ENCODE measurements at places on chromosomes 3 and 15.

DNA sequence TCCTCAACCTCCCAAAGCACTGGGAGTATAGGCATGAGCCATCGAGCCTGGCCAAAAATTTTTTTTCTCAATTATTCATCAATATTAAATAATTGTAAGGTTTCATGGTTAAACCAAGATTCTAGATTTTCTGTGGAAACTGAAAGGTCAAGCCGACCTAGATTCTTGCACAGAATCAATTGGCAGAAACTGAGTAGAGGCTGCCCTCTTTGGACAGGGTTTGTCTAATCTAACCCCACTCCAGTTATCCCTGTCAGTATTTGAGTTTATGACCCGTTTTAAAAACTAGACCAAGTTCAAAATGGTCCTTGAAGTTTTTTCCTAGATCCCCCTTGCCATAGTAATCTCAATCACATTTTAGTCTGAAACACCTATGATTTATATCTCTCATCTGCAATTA lies 8.6 kb upstream of the ADAM10 start:
- DNase-seq: no peak

DNA sequence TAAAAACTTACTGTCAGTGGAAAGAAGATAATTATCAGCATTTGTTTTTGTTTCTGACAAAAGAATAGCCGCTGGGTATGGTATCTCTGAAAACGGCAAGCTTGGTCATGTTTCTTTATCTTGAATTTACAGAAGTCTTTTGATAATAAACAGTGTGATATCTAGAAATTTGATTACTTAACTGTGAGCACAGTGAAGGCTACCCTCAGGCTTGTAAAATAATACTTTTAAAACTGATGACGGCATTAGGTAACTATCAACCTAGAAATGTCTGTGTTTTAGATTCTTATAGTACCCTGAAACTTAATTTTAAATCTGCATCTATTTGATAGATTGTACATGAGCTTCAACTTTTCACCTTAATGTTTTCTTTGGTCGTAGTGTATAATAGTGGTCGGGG lies 43.4 kb downstream of the NSUN3 start:
- no peak for DNase-seq

GRCh38 chr3:193731656-193732055 lies 138.6 kb downstream of the OPA1 start:
- DNase-seq: no peak

GRCh38 chr3:14758959-14759358 lies 59.8 kb upstream of the FGD5 start:
- no peak for DNase-seq

- no peak for DNase-seq
Observed at GRCh38 chr3:116084999-116085791, 360.1 kb downstream of the LSAMP start.

- no peak for DNase-seq
Observed at GRCh38 chr3:3531476-3531875, 267.8 kb upstream of the LRRN1 start.

DNA sequence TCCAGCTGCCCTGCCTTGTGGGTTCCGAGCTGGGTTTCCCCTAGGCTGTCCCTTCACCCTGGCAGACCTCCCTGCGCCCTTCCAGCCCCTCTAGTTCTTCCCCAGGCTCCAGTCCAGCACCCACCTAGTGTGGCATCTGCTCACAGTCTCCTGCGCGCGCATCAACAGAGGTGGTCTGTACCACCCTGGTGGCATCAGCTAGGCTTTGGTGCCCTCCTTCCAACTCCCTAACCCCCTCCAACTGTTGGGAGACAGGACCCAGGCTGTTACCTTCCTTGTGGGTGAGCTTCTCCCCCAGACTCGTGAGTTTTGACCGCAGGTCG lies 8.0 kb downstream of the CALML4 start:
- no peak for DNase-seq

DNA sequence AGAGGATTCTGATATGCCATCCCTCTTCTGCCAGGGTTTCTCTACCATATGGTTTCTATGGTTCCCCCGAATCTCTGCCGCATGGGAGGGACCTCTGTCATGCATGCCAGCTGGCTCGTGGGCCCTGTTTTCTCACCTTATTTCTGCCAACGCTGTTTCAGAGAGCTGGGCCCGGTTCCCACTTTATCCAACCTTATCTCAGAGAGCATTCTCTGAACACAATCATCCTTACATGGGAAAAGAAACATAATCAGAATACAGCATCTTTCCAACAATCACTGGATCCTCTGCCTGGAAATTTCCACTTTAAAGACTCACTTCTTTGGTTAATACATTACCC lies 234.5 kb upstream of the ZBTB20 start:
- no peak for DNase-seq

- no peak for DNase-seq
Observed at GRCh38 chr3:64195789-64196188, 29.5 kb downstream of the PRICKLE2 start.

DNA sequence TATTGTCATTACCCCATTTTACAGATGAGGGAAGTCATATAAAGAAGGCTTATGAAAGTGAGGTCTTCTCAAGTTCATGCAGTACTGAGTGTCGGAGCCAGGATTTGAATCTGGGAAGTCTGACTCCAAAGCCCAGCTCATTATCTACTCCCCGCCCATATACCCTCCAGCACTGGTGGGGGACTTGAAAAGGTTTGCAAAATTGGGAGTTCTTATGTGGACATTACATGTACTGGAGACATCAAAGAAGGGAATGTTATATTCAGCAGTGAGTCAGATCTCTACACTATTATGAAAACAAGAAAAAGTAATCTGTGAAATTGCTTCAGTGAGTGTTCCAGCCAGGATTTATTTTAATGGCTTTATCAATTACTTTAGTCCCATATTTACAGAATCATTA lies 185.2 kb upstream of the CADPS start:
- DNase-seq: no peak

DNA sequence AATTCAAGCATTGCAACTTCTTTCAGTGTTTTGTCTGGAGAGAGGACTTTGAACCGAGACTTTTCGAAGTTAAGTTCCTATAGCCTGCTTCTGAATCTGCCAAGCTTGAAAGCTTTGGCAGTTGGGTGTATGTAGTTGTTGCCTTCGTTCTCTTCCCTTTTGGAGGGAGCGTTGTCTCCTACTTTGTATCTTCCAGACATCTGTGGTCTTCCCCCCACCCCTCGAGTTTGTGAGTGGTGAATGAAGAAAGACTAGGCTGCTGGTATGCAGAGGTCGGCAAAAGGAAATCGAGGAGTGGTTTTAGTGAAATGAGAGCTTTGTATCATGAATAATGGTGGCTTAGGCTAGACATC lies 1.3 kb downstream of the CTNNB1 start:
- no peak for DNase-seq

DNA sequence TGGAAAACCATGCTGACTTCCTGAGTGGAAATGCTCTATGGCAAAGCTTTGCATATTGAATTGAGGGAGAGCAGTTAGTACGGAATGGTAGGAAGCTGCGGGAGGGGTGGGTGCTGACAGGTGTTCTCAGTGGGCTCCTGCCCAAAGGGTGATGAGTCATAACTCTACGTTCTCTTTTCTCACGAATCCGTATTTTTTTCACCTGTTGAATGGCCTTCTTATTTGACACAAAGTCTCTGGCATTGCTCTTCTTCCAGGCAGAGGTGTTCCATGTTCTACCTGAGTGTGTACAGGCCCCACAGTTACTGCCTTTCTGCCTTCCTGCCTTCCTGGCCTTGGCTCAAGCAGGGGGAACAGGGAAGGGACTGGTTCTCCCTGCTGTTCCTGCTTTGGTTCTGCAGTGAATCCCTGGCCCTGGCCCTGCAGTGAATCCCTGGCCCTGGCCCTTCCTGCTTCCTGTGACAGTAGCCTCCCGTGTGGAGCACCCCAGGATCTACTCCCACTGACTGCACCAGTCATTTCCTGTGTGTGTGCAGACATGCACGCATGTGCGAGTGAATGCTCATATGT lies 31.9 kb downstream of the TRAK1 start:
- no peak for DNase-seq

Data from stimulated activated CD4-positive, alpha-beta T cell treated with anti-CD3 and anti-CD28 coated beads, TNF-alpha, amount 100 ng/mL, for 1 hour (primary cell).